ENCODE measurements at places on chromosomes 4 and X. TPM values are rescaled to one million over a fixed set of nuclear protein-coding genes. Genes with fewer than 3 reads are reported as not detected.

The KIF4A gene
- total RNA-seq: 44.7 TPM

The DCHS2 gene
- total RNA-seq: not detected

The RS1 gene
- not detected for total RNA-seq

The SLIT2 gene
- total RNA-seq: not detected

The SULT1E1 gene
- not detected for total RNA-seq

Measured in activated CD8-positive, alpha-beta memory T cell treated with anti-CD3 and anti-CD28 coated beads, Interleukin-2, amount 10 ng/mL, durations not matched to agents 7 days and 5 days (primary cell).